AG10803 (cell line): ENCODE measurements at places on chromosomes 7 and 10.

DNA sequence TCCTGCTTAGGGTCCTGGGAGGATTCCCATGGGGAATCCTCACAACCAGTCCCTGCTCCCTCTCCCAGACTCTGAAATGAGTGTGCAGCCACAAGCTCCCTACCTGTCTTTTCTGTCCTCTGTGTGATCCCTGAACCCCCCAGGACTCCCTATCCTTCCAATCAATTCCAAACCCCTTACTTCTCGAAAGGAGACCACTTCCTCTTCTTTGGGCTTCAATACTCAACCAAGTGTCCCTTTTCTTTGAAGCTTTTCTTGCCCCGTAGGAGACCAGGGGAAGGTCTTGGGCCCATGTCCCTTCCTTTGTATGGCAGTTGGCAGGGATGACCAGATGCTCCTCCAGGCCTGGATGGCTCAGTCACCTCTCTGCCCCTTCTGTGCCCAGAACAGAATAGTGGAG, 1.7 kb downstream of the AEBP1 start:
- no peak for DNase-seq

- DNase-seq: peak; percentile 44
Observed at GRCh38 chr10:61888744-61889143, 12.8 kb upstream of the ARID5B start.

GRCh38 chr10:9274206-9274755, 1219.8 kb downstream of the GATA3 start:
- DNase-seq: no peak

- no peak for DNase-seq
Observed at GRCh38 chr7:138943061-138943460, 38.1 kb downstream of the KIAA1549 start.

GRCh38 chr10:29858702-29859267, 200.6 kb downstream of the JCAD start:
- no peak for DNase-seq

DNA sequence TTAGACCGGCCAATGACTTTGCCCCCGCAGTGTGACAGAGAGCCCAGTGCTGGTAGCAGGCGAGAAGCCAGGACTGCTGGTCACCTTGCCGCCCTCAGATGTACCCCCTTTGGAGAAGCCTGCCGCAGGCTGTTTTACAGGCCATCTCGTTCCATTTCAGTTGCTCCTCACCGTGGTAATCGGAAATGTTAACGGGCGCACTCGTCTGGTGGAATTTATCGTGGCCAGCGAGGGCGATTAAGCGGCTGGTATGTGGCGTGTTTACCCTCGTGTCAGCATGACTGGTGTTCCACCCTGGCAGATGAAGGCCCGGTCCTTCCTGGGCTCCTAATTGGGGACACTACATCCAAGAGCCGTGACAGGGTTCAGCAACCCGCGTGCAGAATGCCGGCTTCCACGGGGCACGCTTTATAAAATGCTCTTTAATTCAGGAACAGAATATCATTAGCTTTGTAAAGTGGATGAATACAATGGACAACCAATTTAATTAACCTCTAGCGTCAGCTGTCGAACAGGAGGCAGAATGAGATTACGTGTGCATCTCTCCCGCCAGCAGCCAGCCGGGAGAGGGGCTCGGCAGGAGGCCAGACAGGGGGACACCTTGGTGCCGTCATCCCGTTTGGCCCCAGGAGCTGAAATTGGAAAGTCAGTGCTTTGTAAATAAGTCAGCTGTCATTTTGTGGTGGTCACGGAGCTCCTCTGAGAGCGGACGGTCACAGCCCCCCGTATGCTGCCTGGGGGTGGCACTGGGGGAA, 108.3 kb downstream of the NKX6-2 start:
- DNase-seq: no peak

DNA sequence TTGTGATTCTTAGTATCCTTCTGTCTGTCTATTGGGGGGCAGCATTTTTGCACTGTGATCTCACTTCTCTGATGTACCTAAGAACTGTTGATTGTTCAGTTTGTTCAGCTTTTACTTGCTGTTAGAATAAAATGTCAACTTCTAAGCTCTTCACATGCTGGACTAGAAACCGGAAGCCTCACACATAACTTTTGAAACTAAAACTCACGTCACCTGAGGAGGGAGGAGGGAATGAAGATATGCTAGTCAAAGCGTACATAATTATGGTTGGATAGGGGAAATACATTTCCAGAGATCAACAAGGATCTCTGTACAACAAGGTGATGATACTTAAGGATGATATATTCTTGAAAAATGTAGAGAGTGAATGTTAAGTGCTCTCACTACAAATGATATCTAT, 609.7 kb downstream of the INHBA start:
- DNase-seq: no peak

- DNase-seq: peak; percentile 75
Observed at GRCh38 chr7:94127026-94127425, 122.9 kb upstream of the BET1 start.

GRCh38 chr7:26694141-26694540, 170.2 kb downstream of the SKAP2 start:
- DNase-seq: peak; percentile 66

GRCh38 chr7:138565071-138565450, 105.0 kb downstream of the TRIM24 start:
- no peak for DNase-seq

- peak; percentile 95 for DNase-seq
Observed at GRCh38 chr10:75959209-75959608, 527.8 kb downstream of the LRMDA start.

DNA sequence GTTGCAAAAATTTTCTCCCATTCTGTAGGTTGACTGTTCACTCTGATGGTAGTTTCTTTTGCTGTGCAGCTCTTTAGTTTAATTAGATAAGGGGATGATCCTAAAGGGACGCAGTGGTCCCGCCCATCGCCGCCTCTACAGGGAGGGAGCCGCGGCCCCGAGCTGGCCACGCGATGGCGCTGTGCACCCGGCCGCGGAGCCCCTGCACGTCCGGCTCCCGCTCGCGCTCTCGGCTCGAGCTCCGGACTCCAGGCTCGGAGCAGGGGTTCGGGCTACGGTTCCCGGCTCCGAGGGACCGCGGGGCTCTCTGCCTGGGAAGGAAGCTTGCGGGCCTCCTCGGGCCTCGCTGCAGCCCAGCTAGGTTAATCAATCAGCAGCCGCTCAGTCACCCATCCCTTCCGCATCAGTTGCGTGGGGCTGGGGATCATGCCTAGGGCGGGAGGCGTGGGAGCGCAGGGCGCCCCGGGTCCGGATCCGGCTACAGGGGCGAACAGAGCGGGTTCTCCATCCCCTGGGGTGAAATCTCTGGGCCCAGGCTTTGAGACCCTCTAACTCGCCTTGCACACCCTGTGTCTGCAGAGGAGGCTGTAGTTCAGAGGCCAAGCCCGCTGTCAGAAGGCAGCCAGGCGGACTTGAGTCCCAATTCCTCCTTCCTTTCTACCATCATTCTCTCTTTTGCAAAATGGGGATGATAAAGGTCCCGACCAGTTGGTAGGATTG, 97.9 kb downstream of the WDR11 start:
- DNase-seq: peak; percentile 57

- no peak for DNase-seq
Observed at GRCh38 chr10:81082621-81083376, 545.1 kb downstream of the SH2D4B start.

- DNase-seq: no peak
Observed at GRCh38 chr7:55174856-55175255, 156.0 kb downstream of the EGFR start.

DNA sequence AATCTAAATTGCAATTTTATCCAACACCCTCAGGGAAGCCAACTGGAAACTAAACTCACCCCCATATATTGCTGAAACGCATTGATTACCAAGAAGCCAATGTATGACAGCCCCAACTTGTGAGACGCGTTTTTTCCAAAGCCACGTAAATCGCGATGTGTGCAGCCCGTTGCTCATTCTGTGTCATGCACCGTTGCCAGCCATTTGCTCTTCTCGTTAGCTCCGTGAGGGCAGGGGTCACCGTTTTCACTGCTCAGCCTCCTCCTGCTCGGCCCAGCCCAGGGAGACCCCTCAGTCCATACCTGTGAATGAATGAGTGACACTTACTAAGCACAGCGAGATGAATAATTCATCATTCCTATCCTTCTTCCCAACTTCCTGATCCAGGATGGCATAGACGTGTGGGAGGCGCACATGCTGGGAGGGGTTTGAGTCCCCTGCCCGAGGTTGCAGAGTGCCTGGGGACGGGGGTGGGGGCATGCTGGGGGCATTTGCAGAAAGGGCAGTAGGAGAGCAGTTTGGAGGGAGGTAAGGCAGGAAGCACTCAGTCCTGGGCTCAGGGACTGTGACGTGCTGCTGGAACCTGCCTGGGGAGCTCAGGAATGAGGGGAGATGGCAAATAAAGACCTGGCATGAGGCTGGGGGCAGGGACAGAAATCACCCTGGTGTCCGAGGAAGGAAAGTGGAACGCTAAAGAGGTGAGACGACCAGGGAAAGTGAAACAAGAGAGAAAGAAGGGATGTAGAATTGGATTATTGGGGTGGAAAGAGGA, 104.2 kb upstream of the SDK1 start:
- no peak for DNase-seq

DNA sequence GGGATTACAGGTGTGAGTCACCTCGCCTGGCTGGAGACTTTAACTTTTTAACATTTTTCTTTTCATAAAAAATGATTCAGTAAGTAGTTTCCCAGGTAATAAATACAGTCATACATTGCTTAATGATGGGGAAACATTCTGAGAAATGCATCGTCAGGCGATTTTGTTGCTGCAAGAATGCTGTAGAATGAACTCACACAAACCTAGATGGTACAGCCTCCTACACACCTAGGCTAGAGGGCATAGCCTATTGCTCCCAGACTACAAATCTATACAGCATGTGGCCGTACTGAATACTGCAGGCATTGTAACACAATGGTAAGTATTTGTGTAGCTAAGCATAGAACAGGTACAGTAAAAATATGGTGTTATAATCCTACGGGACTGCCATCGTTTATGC, 108.5 kb upstream of the SFMBT2 start:
- no peak for DNase-seq

GRCh38 chr10:89699581-89700064, 1.8 kb upstream of the KIF20B start:
- peak; percentile 34 for DNase-seq

DNA sequence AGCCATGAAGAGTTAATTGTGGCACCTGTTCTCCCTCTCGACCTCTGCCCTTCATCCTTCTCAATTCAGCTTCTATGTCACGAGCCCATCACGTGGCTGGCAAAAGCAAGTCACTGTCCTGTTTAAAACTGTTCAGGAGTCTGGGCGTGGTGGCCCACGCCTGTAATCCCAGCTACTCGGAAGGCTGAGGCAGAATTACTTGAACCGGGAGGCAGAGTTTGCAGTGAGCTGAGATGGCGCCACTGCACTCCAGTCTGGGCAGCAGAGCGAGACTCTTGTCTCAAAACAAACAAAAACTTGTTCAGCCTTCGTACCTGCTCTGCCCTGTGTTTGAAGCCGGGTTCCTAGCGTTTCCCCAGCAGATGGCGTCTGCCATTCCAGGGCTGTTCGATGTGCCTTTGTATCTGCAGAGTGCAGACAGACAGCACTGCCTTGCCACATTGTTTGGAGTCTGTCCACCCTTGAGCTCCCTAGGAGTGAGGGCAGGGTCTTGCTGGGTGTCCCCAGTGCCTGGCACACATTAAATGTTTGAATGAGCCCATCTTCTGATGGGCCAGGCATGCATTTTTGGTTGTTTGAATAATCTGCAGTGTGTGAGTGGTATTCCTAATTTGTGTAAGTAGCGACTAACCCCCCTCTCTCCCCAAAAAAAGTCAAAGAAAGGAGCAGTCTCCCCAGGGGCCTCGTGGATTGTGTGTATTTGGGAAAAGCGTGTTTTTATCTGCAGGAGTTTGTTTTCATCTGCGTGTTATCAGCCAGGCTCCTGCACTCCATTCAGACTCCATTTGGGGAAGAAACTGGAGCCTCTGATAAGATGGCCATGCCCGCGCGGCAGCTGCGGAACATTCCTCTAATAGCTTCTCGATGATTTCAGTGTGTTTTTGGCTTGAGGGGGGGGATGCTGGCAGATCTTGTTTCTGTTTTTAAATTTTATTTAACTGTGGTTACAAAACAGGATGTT, 61.2 kb downstream of the DNAJB6 start:
- DNase-seq: peak; percentile 87

DNA sequence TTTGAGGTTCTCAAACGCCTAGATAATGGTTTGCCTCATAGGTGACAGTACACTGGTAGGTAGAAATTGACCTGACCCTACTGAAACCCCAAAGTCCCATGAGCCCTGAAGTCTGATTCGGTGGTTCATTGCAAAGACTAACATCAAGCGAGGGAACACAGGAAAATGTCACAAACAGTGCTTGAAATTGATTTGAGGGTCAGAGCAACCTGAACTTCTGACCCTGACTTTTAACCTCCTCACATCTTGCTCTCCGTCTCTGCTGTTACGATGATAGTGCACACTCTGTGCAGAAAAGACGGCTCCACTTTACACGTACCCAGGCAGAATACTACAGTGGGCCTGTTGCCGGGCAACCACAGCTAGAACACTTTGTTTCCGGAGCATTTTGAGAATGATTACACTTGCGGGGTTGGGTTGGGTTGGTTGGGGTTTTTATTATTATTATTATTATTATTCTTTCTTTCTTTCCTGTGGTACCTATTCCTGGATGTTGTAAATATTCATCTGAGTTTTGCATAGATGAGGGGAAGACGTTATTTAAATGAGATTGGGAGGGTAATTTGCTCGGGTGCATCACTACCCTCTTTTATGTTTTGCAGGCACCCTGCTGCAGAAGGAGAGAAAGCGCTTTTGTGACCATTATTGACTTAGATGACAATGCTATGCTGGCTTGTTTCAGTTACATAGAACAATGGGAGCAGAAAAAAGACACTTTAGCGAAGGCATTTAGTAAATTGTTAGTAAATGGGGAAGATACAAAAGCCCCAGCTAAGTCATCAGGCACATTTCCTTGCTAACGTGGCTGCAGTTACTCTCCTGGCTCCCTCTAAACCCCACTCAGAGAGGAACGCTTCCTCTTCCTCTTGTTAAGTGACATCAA, 438.1 kb upstream of the NRP1 start:
- peak; percentile 3 for DNase-seq

- DNase-seq: no peak
Observed at GRCh38 chr10:72626444-72626754, 520 bp upstream of the MICU1 start.

GRCh38 chr10:11849911-11850310, 26.8 kb downstream of the PROSER2 start:
- DNase-seq: peak; percentile 77

DNA sequence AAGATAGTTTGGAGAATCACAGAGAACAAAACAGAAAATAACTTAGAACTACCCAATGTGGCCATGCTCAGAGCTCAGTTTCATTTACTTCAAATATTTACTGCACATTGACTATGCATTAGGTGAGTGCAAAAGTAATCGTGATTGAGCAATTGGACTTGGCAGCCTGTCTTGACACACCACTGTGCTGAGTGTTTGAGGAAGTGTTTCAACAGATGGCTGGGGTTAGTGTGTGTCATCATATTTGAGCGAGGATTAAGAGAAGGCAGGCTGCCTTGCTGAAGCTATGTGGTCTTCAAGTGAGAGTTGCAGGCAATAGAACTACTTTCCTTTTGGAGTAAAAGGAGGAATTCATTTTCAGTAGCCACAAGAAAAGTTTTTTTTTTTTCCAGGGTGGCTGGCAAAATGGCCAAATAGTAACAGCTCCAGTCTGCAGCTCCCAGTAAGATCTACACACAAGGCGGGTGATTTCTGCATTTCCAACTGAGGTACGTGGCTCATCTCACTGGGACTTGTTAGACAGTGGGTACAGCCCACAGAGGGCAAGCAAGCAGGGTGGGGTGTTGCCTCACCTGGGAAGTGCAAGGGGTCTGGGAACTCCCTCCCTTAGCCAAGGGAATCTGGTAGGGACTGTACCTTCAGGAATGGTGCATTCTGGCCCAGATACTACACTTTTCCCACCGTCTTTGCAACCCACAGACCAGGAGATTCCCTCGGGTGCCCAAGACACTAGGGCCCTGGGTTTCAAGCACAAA, 37.6 kb downstream of the AKR1C4 start:
- peak; percentile 73 for DNase-seq
